HEK293T (cell line): ENCODE measurements at places on chromosomes 3 and 15.

DNA sequence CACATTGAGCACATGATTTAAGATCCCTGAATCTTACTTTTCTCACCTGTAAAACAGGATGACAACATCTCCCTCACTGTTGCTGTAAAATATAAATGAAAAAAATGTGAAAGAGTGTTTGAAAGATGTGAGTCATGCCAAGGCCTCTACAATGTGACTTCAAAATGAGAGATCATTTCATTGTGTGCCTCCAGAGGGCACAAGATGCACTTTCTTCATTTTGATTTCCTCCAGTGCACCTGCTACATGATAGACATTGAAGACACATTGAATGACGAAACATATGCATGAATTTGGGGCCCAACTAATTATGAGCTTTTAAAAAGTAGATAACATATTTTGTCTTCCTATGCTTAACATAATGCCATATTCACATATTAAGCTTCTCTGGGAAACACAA is 170.3 kb downstream of the MOBP start:
- no peak for DNase-seq

DNA sequence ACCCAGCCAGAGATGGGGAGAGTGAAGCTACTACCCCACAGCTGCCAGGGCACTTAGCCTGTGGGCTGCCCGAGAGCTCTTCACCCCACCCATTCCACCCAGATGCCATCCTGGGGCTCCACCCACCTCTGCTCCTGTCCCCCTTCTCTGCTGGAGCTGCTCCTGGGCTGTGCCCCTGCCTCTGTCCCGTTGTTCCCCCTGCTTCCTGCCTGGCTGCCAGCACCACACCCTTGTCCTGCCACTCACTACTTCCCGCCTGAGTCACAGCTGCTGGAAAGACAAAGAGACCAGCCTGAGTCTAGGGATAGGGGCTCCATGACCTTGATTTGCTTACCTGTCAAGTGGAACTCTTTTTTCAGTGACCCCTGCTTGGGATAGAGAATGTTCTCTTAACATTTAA is 12.4 kb downstream of the GNAI2 start:
- no peak for DNase-seq

DNA sequence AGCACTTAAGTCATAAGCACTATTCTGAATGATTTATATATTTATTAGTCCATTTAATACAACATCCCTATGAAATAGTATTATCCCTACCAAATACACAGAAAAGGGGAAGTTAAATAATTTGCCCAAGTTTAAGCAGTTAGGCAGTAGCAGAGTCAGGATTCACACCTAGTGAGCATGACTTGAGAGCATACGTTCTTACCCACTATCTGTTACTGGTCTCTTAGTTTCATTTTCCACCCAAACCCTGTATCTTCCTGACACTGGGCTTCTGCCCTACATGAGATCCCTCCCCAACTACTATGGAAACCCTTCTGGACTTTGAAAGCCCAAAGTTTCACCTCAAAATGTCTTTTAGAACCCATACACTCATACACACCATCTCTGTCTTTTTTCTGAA is 4.4 kb upstream of the ATOSA start:
- DNase-seq, result no peak

- DNase-seq, result no peak
These were observed 25.6 kb downstream of the SLCO3A1 start for GRCh38 chr15:91879158-91879557.

DNA sequence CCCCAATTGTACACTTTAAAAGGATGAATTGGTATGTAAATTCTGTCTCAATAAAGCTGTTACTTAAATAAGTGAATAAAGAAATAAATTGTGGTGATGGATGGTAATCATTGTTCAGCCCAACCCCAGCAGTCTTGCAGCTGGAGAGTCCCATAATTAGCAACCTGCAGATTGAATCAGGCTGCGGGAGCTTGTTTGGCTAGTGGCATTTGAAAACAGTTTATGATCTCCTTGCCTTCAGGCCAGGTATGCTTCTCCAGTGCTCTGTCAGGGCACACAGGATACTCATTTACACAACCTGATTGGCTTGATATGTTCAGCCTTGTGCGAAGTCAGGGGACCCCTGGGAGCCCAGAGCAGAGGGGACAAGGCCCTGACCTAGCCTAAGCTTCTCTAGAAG is 16.5 kb upstream of the TSEN2 start:
- no peak for DNase-seq

DNA sequence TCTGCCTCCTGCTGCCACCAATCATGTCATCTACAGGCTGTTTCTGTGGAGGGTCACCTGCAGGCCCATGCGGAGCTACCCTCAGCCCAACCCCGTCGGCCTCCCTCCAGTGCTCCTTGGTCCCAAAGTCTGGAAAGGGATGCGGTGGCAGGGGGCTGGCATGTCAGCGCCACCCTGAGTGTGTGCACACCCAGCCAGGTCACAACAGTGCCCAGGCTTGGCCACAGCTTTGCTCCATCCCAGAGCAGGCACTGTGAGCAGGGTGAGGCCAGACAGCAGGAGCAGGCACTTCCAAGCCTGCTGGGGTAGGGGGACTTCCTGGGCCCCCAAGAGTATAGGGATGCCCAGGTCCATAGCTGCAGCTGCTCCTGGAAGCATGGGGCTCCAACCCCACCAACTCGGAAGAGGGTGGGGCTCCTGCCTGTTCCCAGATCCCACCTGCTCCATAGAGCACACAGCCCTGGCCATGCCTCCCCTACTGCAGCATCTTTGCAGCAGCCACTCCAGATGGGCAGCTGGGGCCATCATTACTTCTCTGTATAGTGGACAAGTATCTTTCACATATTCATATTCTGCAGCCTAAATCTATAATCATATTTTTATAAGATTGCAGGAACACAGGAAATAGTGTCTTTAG is 109.3 kb downstream of the CBLB start:
- DNase-seq, result no peak

DNA sequence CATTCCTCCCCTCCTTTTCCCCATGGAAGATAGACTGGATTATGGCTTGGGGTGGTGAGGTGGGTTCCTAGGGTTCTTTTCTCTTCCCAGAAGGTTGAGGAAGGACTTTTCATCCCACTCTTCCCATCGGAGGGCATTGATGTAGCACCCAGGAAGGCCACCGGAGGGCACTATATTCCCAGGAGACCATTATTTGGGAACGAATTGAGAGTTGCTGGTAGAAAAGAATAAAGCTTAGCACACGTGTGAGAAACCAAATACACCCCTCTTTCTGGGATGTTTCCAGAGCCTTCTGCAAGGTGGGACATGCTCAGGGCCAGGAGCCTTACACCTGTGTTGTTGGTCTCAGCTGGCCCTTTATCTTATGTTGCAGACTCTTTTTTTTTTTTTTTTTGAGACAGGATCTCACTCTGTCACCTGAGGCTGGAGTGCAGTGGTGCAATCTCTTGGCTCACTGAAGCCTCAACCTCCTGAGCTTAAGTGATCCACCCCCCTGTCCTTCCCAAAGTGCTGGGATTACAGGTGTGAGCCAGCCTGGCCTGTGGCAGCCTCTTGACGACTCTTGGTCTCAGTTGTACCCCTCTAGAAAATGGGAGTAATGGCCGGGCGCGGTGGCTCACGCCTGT is 6.3 kb upstream of the CDC25A start:
- peak; percentile 81 for DNase-seq

DNA sequence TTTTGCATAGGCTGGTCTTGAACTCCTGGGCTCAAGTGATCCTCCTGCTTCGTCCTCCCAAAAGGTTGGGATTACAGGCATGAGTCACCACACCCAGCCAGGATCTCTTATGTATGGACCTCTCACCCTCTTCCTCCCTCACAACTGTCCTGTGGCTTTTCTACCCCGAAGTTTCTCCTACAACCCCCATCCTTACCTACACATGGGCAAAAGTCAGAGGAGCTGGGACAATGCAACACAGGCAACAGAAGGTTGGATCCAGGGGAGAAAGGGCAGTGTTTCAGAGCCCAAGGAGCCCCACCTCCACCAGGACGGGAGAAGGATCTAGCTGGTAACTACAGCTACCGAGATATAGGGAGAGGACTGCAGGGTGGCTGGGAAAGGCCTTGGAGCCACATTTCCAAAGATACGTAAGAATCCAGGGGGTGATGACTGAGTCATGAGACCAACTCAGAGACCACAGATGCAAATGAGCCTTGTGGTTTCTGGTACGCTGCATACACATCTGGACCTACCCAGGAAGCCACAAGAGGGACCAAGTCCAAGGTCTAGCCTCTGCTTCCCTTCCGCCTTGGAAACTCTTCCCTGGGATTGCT is 13.6 kb downstream of the IGDCC4 start:
- no peak for DNase-seq

- no peak for DNase-seq
These were observed 29.3 kb upstream of the MEF2A start for GRCh38 chr15:99536422-99537040.

GRCh38 chr3:42301446-42302175 is 35.6 kb upstream of the CCK start:
- no peak for DNase-seq

DNA sequence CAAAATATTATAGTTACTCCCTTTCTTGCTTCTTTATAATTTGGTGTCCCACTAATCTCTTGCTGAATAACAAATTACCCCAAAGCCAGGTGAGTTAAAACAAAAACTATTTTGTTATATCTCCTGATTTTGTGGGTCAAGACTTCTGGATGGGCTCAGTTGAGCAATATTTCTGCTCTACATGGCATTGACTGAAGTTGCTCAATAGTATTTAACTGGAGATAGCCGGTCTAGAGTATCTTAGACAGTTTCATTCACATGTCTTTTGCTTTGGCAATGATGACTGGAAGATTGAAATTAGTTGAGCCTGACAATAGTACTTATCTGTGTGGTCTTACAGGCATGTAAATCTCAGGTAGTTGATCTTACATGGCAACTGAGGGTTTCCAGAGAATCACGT is 51.0 kb upstream of the TP63 start:
- DNase-seq, result no peak

DNA sequence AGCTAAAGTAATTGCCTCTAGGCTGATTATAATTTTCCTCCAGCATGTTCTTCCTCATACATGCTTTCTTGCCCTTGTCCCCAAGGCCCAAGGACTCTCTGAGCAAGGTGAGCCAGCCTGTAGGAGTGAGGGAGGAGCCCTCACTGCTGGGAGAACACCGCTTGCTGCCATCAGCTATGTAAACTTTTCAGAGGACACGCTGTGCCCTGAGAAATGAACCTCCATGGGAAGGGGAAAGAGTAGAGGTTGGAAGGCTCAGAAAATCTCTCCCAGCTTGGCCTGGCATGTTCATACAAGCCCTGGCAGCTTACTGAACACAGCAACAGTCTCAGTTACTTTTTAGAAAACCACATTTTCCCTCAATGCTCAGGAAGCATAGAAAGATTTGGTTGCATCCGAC is 103.0 kb upstream of the SLC24A5 start:
- DNase-seq, result no peak

GRCh38 chr3:40189118-40189517 is 120.4 kb upstream of the EIF1B start:
- DNase-seq, result no peak

GRCh38 chr3:64063207-64063982 is 40.1 kb upstream of the PSMD6 start:
- DNase-seq, result no peak

DNA sequence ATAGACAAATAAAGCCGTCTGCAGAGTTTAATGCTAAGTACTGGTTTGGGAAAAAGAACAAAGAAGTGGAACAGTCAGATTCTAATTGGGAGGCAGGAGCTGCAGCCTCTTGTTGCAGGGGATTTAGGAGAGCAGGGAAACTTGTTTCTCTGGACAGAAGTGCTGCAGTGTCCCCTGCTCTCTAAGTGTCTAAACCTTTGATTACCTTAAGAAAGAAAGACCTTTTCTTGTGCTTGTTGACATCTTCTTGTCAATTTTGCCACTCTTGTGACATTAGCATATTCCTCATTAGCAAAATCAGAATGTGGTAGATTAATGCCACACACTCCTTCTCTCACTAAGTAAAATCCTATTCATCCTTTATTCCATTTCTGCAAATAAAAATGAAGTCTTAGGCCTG is 38.8 kb downstream of the TRAT1 start:
- no peak for DNase-seq

- no peak for DNase-seq
These were observed 5.7 kb downstream of the ABHD5 start for GRCh38 chr3:43696441-43696840.

GRCh38 chr3:44414517-44415090 is 62.9 kb downstream of the ZNF445 start:
- peak; percentile 3 for DNase-seq

- DNase-seq, result no peak
These were observed 76.2 kb upstream of the LARS2 start for GRCh38 chr3:45311953-45312801.
